ENCODE measurements at places on chromosomes 1 and 21.
A peak's percentile ranks its signal among the peaks of the same experiment; 100 is the strongest.

DNA sequence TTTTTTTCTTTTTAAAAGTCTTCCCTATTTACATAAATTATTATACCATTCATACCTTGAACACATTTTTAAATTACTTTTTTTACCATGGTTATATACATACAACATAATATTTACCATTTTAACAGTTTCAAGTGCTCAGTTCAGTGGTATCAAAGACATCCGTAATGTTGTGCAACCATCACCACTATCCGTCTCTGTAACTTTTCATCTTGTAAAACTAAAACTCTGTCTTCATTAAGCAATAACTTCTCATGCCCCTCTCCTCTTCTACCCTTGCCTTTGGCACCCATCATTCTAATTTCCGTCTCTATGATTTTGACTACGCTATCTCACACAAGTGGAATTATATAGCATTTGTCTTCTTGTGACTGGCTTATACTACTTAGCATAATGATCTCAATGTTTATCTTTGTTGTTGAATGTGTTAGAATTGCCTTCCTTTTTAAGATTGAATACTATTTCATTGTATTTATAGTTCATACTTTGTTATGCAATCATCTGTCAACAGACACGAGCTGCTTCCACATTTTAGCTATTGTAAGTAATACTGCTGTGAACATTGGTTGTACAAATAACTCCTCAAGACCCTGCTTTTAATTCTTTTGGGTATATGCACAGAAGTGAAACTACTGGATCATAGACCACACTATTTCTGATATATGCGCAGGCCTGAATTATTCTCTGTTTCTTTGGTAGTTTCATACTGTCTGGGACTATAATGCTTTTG is 689.5 kb upstream of the NCAM2 start:
- DNase-seq, result no peak

- no peak for DNase-seq
Measured at GRCh38 chr1:78275456-78275855, 215.3 kb upstream of the PTGFR start.

GRCh38 chr1:63575340-63575826 is 17.8 kb upstream of the PGM1 start:
- no peak for DNase-seq

DNA sequence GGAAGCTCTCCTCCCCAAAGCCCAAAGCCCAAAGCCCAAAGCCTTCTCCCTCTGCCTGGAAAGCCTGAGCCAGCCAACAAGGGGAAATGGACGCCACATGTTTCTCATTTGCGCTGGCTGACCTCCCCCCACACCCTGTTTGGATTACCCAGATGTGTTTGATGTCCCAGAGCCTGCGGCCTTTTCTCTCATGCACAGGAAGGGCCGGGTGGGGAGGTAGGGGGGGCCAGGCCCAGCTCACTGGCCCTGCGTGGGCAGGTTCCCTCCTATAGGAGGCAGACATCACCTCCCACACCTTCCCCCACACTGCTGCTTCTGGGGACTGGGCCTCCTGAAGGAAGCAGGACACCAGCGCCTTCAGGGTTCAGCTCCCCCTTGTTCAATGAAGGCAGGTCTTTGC is 116.3 kb downstream of the NAV1 start:
- DNase-seq, result no peak

- peak; percentile 76 for DNase-seq
Measured at GRCh38 chr1:10507111-10507879, 32.5 kb downstream of the PEX14 start.

DNA sequence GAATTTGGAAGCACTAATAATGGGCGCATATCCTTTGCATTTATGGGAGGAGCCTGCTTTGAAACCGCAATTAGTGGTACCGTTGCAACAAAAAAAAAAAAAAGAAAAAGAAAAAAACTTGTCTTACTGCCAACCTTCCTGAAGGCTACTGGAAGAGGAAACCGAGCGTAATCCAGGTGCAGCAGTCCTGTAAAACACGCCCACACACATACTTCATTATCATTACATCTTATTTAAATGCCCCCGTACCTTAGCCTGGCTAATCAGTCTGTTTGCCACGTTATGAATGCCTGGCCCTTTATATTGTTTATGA is 686 bp upstream of the ZNF281 start:
- no peak for DNase-seq

GRCh38 chr1:99600782-99601181 is 45.1 kb upstream of the PALMD start:
- DNase-seq, result no peak

DNA sequence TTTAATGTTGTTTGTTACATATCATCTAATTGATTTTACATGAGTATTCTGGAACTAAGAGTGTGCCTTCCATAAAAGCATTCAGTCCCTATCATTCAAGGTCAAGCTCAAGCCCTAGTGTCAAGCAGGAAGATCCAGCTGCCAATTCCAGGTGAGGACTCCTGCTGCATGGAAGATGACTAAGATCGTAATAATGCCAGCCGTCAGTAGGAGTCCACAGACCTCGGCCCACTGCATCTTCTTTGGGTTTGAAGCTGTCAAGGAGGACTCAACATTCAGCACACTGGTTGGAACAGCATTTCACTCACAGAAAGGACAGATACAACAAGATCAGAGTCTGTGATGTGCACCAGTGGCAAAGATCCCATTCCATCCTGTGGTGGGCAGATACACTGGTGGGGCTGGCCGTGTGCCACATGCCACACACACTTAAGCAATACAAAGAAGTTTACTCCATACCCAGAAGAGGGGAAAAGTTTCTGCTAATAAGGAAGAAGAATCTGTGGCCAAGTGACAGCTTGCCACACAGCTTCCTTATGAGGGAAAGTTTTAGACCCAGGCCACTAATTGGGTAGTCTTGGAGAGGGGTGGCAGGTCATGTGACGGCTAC is 160.4 kb downstream of the PIK3R3 start:
- DNase-seq, result no peak

Measured in CD8-positive, alpha-beta T cell (primary cell).